ENCODE measurements at places on chromosomes 4 and X.

- no peak for DNase-seq
Measured at GRCh38 chr4:85717351-85717750, 242.4 kb downstream of the ARHGAP24 start.

GRCh38 chr4:25844961-25845712, 17.7 kb downstream of the SEL1L3 start:
- no peak for DNase-seq

DNA sequence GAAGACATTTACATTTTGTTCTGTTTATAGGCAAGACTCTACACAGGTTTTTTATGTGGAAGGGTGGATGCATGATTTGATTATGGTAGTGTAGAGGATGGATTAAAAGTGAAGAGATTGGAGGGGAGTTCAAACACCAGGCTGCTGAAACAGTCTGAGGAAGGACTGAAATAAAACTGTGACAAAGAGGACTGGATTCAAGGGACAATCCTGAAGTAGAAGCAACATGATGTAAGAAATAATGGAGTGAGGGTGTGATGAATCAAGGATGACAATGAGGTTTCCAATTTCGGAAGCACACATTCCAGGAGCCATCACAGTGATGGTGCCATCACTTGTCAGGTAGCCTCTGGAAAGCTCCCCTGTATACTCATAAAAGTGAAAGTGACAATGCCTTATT, 103.5 kb downstream of the SYNPO2 start:
- DNase-seq, result no peak

DNA sequence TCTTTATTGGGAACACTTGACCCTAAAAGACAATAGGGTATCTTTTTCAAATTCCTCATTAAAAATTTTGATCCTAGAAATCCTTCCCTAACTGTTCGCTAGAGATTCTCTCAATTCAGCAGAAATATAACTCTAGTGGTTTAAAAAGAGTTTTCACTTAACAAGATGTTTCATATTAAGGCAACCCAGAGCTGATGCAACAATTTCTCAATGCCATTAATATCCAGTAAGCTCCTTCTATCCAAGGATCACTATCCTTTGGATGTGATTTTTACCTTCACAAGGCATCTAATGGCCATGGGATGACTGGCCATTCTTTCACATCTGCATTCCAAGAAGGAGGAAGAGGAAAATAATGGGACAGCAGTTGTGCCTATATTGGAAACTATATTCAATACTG, 183.4 kb downstream of the ANKRD50 start:
- DNase-seq, result no peak

- DNase-seq, result no peak
Measured at GRCh38 chr4:30763321-30763727, 43.2 kb downstream of the PCDH7 start.

DNA sequence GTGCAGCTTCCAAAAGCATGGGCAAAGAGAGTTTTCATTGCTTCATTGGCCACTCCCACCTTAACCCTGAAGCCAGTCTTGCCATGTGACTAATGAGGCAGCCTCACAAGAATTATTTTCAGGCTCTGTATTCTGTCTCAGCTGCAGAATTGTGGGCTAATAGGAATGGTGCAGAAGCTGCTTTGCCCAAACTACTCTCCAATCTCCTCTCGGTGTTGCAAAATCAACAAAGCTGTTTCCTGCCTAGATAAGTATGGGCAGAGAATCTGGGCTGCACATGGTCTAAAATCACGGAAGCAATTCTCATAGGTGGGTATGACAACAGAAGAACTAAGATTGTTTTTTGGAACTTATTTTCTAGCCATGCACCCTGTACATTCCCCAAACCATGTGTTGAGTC, 31.4 kb downstream of the PPP1R2C start:
- DNase-seq, result no peak

- peak; percentile 58 for DNase-seq
Measured at GRCh38 chr4:2537011-2537830, 774 bp downstream of the FAM193A start.

GRCh38 chrX:15202454-15203177, 67.3 kb downstream of the ASB9 start:
- no peak for DNase-seq

GRCh38 chr4:6044805-6045204, 26.6 kb upstream of the C4orf50 start:
- no peak for DNase-seq

- no peak for DNase-seq
Measured at GRCh38 chr4:76576824-76577223, 141.8 kb downstream of the SHROOM3 start.

DNA sequence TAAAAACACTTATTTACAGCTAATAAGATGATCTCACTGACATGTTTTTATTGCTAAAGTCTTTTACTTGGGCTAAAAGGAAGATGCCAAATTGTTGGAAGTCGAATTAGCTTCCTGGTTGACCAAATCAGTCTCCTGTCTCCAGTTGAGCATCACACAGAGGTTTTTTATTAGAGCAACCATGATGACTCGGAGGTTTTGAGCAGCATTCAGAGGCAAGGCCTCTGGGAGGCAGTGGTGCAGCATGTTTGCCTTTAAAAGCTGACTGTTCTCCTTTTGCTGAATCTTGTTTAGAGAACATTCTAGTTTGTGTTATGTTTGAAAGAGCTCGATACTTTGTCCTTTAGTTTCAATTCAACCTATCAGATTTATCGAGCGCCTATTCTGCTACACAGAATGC, 2.1 kb downstream of the UCHL1 start:
- no peak for DNase-seq

DNA sequence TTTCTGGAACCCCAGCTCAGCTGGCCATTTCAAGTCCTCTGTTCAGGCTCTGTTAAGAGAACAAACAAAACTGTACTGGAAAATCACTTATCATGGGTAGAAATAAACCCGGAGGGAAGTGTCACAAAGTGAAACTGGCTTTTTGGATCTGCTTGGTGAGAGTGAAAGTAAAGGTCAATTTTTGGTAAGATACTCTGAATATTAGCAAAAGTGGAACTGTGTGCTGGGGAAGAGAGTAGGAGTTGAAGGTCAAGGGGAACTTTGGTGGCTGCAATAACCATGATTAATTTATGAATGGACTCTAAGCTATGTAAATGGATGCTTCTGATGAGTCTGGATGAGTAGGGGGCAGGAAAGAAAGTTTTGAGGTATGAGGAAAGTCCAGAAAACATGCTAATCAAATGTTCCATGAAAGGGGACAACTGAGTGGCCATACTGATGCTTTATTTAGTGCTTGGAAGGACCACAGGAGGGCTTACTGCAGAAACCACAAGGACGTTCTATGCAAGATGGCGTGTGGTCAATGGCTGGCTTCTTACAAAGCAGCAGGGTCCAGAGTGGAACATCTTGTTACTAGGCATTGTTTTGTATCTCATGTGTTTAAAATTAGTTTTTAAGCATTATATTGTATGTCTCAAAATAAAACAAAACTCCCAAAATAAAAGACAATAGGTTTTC, 36.8 kb upstream of the TNIP3 start:
- no peak for DNase-seq

DNA sequence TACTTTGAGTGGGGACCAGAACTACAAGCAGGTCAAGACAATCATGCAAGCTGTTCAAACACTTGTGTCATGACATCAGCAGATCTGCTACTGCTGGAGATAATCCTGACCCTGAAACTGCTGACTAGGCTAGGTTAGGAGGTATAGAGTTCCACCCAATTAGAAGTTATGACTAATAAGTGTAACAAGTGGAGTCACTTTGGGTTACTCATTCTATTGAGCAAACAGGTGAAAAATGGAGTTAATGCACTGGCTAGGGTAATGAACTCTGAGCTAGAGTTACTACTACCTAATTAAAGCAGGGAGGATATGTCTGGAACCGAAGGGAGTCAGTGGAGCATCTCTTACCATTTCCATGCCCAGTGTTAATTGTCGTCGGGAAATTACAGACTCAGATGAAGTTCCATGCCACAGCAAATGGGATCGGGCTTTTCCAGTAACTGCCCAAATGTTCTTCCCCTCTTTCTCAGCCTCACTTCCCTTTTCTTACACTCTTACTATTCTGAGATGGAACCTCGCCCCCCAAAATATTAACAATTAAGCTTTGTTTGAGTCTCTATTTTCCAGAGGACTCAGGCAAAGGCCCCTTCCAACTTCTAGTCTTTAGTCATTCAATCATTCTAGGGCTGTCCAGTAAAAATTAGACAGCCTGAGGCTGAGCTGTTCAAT, 19.8 kb upstream of the MANBA start:
- no peak for DNase-seq

GRCh38 chr4:2827874-2828751, 15.5 kb upstream of the ADD1 start:
- no peak for DNase-seq

DNA sequence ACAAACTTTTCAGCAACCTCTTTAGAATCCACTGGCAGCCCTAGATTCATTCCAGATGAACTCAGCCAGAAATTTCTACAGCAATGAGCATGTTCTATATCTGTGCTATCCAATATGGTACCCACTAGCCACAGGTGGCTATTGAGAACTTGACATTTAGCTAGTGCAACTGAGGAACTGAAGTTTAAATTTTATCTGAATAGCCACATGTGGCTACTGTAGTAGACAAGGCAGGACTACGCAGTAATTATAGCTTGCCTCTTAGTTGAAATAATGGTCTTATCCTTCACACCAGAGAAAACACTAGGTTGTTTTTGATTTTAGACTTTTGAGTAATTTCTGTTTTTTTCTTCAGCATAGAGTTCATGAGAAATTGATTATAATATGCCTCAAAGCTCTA, 2.6 kb upstream of the TCEANC start:
- no peak for DNase-seq

- DNase-seq, result no peak
Measured at GRCh38 chrX:4851534-4851933, 1138.1 kb upstream of the PRKX start.

- DNase-seq, result no peak
Measured at GRCh38 chrX:5644776-5645175, 583.9 kb downstream of the NLGN4X start.

GRCh38 chr4:53721263-53721662, 130.0 kb upstream of the LNX1 start:
- DNase-seq, result no peak

GRCh38 chr4:187357821-187358220, 634.2 kb upstream of the FAT1 start:
- DNase-seq, result no peak

GRCh38 chr4:51842167-51842553, 793 bp upstream of the DCUN1D4 start:
- no peak for DNase-seq

GRCh38 chr4:184168406-184169019, 49.2 kb downstream of the ENPP6 start:
- DNase-seq, result peak; percentile 50

DNA sequence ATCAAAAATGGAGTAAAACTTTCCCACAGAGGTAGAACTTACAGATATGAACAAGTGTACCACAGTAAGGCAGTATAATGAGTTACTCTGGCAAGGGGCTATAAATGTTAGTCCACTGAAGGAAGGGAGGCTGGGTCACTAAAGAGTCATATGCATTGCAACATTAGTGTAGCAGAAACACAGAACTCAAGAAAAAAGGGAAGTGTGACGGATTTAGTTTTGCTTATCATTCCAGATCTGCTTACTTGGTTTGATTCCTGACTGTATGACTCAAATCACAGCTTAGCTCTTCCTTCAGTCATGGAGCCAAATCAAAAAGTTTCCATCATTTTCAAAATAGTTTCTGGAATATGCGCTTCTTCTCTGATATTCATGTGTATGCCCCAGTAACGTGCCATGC, 148.7 kb downstream of the FSTL5 start:
- no peak for DNase-seq

- no peak for DNase-seq
Measured at GRCh38 chrX:119667111-119667878, 25.7 kb downstream of the SEPTIN6 start.

DNA sequence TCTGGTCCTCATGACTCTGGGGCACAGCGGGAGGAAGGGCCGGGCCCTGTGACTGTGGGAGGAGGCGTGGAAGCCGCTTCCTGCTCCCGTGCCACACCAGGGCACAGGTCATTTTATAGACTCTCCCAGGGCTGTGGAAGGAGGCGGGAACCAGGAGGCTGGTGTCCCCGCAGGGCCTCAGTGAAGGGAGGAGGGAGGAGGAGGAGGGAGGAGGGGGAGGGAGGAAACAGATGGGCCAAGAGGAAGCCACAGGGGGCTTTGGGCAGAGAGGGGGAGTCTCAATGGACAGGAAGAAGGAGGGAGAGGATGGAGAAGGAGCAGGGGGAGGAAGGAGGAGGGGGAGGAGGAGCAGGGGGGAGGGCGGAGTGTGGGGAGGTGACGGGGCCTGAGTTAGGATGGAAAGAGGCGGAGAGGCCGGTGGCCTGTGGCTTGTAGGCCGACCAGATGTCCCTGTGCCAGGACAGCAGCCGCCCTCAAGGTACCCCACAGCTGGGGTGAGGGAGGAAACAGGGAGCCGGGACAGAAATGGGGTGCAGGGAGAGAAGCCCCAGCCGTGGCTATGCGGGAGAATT, 6.2 kb upstream of the PLCXD1 start:
- no peak for DNase-seq

DNA sequence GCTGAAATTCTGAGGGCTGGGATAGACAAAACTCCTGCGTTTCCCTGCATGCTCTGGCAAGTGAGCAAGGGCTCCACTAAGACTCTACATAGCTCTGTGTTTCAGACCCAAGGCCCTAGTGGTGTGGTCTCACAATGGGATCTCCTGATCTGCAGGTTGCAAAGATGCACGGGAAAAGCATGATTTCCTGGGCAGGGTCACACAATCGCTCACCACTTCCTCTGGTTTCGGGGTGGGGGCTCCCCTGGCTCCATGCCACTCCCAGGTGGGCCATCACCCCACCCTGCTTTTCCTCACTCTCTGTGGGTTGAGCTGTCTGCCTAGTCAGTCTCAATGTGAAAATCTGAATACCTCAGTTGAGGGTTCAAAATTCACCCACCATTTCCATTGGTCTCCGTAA, 111.5 kb downstream of the KLF8 start:
- no peak for DNase-seq

- DNase-seq, result no peak
Measured at GRCh38 chrX:14386981-14387380, 142.4 kb upstream of the GLRA2 start.

DNA sequence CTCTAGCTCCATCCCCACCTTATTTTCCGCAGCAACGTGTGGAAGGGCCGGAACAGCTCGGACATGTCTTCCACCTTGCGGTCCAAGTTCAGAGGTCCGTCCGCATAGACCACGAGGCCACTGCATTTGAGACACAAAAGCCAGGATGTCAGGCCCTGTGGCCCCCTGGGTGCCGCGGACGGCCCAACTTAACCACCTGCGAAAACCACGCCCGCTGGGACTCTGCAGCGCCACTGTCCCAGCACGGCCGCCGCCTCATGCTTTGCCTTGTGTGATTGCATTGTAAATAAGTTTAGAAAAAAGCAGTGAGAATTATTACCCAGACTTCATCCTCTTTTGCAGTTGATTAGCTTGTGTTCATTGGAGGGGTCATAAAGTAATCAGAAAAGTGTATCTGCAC, 58.2 kb upstream of the MXD4 start:
- DNase-seq, result no peak

- no peak for DNase-seq
Measured at GRCh38 chrX:148457279-148457678, 43.1 kb upstream of the AFF2 start.

- no peak for DNase-seq
Measured at GRCh38 chr4:13207226-13207625, 276.9 kb downstream of the RAB28 start.

GRCh38 chr4:22496165-22496813, 19.6 kb downstream of the ADGRA3 start:
- DNase-seq, result no peak

Data from stimulated activated CD4-positive, alpha-beta T cell treated with anti-CD3 and anti-CD28 coated beads, Interleukin-4, amount 100 ng/mL, for 24 hours (primary cell).